Stimulated activated CD8-positive, alpha-beta memory T cell treated with anti-CD3 and anti-CD28 coated beads, Interleukin-7, amount 100 ng/mL, for 1 hour (primary cell): ENCODE measurements at places on chromosomes 2 and 18.

- DNase-seq: no peak
Measured at GRCh38 chr2:240966906-240967680, 31.3 kb upstream of the SNED1 start.

DNA sequence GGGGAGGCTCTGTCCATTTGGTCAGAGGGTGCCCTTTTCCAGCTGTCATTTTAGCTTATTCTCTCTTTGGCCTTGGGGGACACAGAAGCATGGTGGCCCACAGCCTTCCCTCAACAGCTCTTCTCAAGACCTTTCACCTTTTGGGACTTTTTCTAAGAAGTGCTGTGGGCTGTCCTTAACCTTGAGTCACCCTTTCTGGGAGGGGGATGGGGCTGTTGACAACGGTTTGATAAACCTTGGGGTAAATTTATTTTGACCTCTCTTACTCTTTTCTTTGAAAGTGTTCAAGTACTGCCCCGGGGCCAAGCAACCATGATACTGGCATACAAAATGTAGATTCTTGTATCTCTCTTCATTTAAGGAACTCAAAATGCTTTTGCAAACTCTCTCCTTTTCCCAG is 13.7 kb downstream of the IGFBP5 start:
- DNase-seq: no peak

DNA sequence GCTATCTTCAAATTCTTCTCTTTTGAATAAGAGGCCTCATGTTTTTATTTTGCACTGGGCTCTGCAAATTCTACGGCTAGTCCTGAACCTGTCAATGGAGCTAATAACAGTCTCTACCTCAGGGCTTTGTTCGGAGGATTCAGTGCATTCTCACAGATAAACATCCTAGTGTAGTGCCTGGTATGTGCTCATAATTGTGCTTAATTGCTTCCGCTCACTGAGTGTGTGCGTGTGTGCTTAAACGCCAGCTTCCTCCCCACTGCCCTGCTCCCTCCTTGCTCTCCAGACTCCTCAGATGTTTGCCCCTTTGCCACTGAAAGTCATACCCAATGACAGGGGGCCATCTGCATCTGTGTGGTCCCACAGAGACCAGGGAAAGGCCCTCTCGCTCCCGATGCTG is 6.7 kb downstream of the GYPC start:
- no peak for DNase-seq

DNA sequence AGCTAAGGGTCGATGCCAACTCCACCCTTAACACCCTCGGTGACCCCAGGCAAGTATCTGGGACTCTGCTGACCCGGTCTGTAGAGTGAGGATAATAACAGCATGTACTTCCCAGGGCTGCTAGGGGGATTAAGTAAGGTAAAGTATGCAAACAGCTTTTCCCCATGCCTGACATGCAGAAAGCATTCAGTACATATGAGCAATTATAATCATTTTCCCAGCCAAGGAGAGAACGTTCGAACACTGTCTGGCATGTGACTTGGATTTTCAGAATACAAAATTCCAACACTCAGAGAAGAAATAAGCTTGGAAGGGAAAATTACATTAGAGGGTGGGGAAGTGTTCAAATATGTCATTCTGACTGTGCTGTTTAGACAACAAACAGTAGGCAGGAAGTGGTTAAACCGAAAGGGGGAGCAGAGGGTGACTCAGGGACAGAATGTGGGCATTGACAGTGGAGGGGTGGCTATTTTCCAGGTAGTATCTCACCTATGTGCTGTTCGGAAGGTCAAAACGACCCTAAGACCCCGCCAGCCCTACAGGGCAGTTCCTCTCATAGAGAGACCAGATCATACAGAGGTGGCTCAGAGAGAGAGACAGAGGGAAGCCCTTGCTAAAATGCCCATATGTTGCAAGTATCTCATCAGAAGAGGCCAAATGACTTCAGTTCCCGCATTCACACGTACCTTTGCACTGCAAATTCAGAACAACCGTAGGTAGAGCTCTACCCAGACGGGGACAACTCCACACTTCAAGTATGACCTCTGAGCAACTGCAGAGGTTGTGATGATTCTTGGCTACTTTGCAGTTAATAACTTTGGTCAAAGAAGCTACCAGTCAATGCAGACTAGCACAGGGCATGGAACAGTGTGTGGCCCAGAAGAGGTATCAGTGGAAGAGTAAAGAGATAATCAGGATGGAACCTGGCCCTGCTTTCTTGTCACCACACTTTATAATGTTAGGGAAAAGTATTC is 14.8 kb downstream of the ASPRV1 start:
- DNase-seq: peak; percentile 19

DNA sequence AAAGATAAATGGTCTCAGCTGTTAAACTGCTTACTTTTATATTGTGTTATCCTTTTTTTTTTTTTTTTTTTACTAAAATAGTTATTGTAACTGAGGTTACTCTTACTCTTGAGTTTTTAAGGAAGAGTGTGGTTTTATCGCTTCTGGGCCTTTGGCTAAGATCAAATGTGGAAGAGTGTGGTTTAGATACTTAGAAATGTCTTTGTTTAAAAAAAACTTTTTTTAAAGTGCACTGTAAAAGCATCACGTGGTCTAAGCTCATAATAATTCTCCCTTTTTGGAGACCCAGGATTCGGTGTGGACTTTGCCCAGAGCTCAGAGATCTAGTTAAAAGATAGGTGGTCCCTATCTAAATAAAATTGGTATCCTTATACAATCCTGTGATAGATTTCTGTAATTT is 11.9 kb upstream of the OXER1 start:
- DNase-seq: no peak

GRCh38 chr18:76385681-76385975 is 109.4 kb downstream of the ZNF516 start:
- DNase-seq: no peak

DNA sequence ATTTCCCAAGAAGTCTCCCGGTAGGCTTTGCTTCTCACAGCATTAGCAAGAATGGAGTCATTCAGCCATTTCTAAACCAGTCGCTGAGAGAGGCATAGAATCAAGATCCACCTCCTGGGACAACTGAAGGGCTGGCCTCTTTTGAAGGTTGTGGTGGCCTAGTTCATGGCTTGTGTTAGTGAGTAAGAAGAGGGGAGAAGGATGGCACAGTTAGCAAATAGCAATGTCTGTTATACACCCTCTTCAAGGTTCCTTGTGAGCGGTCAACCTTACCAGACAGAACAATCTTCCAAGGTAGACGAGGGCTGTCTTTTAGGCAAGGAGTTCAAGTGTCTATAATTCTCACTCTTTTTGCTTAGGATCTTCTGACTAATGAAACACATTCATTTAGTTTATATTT is 35.4 kb upstream of the DNAH7 start:
- DNase-seq: no peak

GRCh38 chr2:1995584-1995983 is 251.3 kb upstream of the PXDN start:
- DNase-seq: no peak

DNA sequence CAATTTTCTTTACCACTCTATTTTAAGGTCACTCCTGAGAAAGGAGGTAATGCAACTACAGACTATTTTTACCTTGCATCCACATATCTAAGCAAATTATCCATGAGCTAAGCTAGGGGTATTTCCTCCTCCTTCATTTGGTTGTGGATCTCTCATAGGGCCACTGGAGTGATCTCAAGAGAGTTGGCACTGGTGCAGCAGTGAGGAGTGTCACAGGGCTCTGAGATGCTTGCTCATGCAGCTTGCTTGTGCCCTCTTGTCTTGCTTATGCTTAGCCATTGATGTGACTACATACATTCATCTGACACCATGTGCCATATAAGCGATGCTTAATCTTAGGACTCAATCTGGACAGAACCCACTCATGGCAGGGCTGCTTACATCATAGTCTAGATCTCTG is 950.3 kb downstream of the TSN start:
- DNase-seq: no peak

GRCh38 chr2:16525265-16525887 is 140.3 kb downstream of the CYRIA start:
- no peak for DNase-seq

GRCh38 chr2:195642679-195643068 is 14.4 kb upstream of the SLC39A10 start:
- no peak for DNase-seq

- DNase-seq: peak; percentile 51
Measured at GRCh38 chr18:45879681-45880655, 54.5 kb downstream of the SIGLEC15 start.

DNA sequence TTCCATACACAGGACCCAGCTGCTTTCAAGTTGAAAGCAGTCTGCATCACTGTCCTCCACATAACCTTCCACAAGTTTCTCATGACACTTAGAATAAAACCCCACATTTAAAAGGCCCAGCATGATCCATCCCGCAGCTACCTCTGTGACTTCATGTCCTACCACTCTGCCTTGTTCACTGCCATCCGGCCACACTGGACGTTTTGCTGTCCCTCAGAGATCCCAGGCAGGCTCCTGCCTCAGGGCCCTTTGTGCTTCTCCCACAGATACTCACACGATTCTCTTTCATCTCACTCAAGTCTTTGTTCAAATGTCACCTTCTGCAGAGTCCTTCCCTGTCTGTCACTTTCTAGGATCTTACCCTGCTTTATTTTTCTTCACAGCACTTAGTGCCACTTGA is 232.9 kb upstream of the BOD1L2 start:
- no peak for DNase-seq

GRCh38 chr2:213243189-213244044 is 40.8 kb upstream of the SPAG16 start:
- no peak for DNase-seq

GRCh38 chr2:69578198-69578540 is 65.4 kb downstream of the AAK1 start:
- DNase-seq: no peak

DNA sequence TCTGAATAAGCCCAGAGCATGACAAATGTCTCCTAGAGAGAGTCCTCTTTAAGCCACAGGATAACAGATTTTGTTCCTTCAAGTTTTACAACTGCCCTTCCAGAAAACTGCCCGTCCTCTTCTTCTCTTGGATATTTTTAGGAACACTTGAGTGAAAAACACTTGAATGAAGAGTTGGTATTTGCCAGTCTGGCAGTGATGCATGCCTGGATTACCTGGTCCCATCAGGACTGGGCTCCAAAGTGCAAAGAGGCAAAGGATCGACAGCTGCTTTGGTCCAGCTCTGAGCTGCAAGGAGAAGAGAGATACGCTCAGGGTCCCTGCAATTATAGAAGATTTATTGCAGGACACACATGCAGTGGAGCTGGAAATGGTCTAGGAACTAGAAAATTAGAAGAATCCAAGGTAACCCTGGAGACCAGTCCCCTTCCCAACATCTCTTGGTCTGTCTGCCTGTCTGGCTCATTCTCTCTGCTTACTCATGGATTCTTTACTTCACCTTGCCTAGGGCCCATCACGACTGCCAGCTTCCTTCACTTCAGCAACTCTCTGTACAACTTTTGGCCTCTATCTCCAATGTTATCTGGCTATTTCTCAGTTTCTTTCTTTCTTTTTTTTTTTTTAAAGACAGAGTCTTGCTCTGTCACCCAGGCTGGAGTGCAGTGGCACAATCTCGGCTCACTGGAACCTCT is 112.1 kb upstream of the SIX2 start:
- no peak for DNase-seq

GRCh38 chr18:5600378-5601071 is 56.7 kb upstream of the EPB41L3 start:
- no peak for DNase-seq

GRCh38 chr2:114122930-114123329 is 233.0 kb downstream of the ACTR3 start:
- DNase-seq: no peak

- no peak for DNase-seq
Measured at GRCh38 chr18:43396266-43396665, 119.0 kb upstream of the SYT4 start.

GRCh38 chr2:7673853-7674252 is 756.6 kb downstream of the RNF144A start:
- no peak for DNase-seq

- DNase-seq: no peak
Measured at GRCh38 chr2:199130501-199130900, 327.2 kb downstream of the SATB2 start.

- DNase-seq: no peak
Measured at GRCh38 chr2:155404433-155405002, 706.0 kb downstream of the KCNJ3 start.

DNA sequence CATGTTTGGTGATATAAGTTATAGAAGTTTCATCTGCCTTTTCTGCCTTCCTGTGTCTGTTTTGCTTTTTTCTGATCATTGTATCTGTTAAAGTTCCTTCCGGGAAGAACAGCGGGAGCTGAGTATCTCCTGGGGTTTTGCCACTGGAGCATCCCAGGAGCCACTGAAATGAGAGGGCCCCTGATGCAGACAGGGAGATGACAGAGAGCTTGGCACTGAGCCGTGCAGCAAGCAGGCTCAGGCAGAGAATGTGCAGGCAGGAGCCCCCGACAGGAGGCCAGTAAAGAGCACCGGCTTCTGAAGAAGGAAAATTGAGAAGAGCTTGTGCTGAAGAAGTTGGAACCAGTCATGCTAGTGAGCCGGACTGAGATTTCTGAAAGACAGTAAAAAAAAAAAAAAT is 137.8 kb downstream of the TDRD15 start:
- no peak for DNase-seq

- no peak for DNase-seq
Measured at GRCh38 chr18:55641486-55641885, 53.5 kb upstream of the TCF4 start.

DNA sequence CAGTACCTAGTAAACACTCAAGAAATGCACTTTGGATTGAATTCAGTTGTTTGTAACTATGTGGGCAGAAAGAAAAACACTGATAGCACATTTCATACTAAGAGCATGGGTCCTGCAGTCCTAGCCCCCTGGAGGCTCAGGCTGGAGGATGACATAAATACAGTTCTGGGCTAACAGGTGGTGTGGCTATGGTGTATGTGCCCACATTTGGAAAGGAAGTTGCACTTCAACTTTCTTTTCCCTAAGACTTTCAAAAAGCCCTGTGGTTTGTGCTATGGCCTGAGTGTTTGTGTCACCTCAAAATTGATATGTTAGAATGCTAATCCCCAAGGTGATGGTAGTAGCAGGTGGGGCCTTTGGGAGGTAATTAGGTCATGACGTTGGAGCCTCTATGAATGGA is 218.2 kb downstream of the CDCA7 start:
- DNase-seq: no peak

DNA sequence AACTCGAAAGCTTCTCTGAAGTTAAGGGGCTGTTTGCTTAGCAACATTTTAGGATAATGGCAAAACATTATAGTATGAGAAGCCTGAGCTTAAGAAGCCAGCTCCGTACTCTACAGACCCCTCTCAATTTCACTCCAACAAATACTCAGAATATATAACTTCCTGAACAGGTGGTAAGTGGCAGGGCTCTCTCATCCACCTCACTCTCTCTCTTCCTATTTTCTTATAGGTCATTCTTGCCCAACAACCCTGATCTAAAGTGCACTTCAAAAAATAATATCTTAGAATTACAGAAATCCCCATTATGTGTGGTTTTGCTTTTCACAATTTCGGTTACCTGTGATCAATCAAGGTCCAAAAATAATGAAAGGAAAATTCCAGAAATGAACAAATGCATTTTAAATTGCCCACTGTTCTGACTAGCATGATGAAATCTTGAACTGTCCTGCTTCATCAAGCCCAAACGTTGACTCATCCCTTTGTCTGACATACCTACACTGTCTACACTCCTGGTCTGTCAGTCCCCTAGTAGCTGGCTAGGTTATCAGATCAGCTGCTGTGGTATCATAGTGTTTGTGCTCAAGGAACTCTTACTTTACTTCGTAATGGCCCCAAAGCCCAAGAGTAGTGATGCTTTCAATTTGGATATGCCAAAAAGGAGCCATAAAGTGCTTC is 122.8 kb upstream of the COL5A2 start:
- no peak for DNase-seq

- no peak for DNase-seq
Measured at GRCh38 chr18:2617401-2617998, 38.0 kb upstream of the SMCHD1 start.

- DNase-seq: no peak
Measured at GRCh38 chr2:127085317-127085681, 21.7 kb downstream of the BIN1 start.

GRCh38 chr18:53886058-53886457 is 338.4 kb downstream of the MBD2 start:
- DNase-seq: no peak
